Ascending aorta (tissue), 2 donors: ENCODE measurements at places on chromosomes 2 and 18.

DNA sequence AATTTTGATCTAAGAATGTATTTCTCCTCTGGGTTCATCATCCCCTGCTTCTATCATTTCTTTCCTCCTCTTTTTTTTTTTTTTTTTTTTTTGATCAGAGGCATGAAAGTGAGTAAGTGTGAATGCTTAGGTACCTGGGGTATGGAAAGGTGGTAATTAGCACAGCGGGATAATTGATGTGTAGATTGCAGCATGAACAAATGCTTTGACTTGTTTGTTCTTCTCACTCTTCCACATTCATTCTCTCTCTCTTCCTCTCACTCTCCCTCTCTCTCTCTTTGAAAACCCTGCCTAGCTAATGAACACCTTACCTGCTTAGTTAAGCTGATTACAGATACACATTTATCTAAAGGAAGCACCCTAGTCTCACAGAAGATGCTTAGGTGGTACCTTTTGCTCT lies 74.7 kb downstream of the ZEB2 start:
- DNase-seq = no peak

GRCh38 chr2:69642709-69643601 lies 584 bp downstream of the AAK1 start:
- peak; percentile 80 for DNase-seq

DNA sequence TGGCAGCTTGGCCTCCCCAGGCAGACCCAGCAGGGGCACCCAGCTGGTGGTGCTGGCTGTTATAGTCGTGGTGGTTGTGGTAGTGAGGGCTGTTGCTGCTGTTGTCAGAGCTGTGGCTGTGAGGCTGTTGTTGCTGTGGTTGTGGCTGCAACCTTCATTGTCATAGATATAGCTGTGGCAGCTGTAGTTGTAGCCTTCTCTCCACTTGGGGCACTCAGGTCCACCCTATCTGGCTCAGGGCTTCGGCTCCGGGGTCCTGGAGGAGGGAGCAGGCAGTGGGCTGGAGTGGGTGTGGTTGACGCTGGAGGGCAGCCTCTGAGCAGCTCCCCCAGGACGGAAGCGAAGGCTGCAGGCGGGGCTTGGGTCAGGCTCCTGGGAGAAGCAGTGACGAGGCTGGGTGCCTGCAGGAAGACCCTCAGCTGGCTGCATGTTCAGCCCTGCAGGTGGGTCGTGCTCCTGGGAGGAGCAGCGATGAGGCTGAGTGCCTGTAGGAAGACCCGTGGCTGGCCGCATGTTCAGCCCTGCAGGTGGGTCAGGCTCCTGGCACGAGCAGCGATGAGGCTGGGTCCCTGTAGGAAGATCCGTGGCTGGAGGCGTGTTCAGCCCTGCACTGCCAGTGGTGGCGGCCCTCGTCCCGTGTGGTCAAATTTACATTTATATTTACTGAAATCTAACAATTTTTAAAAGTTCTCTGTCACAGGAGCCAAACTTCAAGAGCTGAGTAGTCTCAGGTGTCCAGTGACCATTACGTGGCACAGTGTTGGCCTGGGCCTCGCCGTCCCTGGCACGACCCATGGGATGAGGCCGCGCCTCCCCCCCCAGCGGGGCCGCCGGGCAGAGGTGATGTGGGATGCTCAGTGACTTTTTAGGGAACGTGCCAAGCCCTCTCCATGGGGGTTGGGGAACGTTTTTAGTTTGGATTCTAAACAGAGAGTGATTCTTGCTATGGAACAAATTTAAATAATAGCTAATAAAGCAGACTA lies 79.2 kb upstream of the PXDN start:
- no peak for DNase-seq

GRCh38 chr2:121017396-121017795 lies 267.6 kb downstream of the TFCP2L1 start:
- no peak for DNase-seq

DNA sequence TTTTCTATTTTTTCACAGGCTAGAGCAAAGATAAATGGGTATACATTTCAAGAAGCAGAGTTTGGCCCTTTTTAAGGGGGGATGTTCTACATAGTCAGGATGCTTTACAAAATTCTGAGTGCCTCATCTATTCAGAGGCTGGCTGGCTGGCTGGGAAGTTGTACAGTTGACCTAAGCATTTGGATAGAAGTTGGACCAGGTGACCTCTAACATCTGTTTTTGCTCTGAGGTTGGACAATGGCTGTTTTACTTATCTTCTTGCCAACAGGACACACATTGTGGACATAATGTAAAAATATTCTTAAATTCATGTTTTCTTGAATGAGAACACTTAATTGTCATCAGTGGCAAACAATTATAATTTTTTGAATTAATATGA lies 205.4 kb downstream of the PTPRM start:
- no peak for DNase-seq

- no peak for DNase-seq
Observed at GRCh38 chr2:112472547-112473263, 9.3 kb upstream of the TTL start.

- no peak for DNase-seq
Observed at GRCh38 chr2:215554689-215555498, 119.0 kb upstream of the FN1 start.

DNA sequence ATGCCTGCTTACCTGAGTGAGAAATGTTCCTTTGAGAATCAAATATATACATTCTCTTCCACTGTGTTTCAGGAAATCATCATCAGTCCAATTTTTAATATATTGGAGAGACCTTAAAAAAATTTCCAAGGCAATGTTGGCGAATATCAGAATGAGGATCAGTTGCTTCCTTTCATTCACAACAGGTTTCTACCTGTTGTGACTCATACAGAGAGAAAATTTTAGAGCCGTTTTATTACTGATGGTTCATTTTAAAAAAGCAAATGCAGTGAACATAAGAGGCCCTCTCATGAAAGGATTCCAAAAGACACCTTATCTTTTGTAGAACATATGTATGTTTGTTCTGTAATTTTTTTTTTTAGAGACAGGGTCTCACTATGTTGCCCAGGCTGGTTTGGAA lies 42.0 kb downstream of the TTC39C start:
- DNase-seq = no peak

- no peak for DNase-seq
Observed at GRCh38 chr18:59358414-59358711, 702 bp downstream of the LMAN1 start.

GRCh38 chr2:206154197-206154596 lies 5.0 kb downstream of the NDUFS1 start:
- no peak for DNase-seq

DNA sequence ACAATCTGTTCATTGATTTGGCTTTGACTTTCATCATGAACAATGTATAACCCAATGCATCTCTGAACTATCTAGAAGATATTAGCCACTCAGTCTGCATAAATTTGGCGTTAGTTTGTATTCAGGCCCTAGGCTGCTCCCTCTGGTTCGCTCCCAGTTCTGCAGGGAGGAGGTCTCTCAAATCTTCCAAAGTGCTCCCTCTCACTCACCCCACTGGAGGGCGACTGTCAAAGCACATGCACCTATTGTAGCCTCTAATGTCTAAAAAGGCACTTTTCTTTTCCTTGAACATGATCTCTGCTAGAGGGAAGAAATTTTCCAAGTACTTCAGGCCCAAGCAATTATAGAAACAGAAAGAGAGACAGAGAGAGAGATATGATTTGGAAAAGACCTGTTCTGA lies 291.5 kb downstream of the TDRD15 start:
- DNase-seq = no peak
